ENCODE measurements at places on chromosomes 2 and 18. TPM values are rescaled to one million over a fixed set of nuclear protein-coding genes. Genes with fewer than 3 reads are reported as not detected.
A peak's percentile ranks its signal among the peaks of the same experiment; 100 is the strongest.

PLCD4 gene
- 0.43 TPM for total RNA-seq

EPB41L3 gene
- 10.5 TPM for total RNA-seq

- peak; percentile 81 for DNase-seq
Measured at GRCh38 chr2:199462956-199463692, 5.4 kb upstream of the SATB2 start.

GRCh38 chr2:158747281-158747680 lies 47.8 kb upstream of the DAPL1 start:
- DNase-seq: no peak

DNA sequence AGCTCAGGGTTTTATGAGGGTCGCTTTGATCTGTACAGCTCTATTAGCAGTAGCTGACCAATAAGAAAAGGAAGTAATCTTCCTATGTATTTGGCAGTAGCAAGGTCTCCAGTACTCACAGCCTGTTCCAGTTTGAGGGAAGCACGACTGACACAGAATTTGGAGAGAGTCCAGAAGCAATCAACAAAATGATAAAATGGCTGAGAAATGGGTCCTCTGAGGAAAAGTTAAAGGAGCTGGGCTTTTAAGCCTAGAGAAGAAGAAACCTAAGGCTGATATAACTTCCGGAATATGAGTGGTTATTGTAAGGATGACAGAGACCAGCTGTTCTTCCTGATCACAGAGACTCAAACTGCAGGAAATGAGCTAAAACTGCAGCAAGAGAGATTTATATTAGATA lies 382.8 kb downstream of the GPD2 start:
- DNase-seq: no peak

GRCh38 chr18:23671564-23671963 lies 8.9 kb upstream of the ANKRD29 start:
- DNase-seq: no peak

DNA sequence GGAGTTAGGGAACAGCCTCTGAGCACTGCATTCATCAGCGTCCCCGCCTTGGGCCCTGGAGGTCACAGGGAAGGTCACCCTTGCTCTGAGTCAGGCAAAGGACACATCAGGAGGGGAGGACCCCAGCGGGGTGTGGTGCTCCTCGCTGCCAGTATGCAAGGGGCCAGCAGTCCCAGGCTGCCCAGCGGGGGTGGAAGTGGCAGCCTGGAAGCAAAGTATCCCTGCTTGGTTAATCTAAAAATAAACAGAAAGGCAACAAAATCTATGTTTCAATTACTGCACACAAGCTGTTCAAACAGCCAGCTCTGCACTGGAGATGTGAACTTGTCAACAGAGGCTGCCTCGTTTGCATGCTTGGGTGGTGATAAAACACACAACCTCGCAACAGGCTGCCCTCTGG lies 164.1 kb downstream of the KLHL29 start:
- DNase-seq: peak; percentile 50

DNA sequence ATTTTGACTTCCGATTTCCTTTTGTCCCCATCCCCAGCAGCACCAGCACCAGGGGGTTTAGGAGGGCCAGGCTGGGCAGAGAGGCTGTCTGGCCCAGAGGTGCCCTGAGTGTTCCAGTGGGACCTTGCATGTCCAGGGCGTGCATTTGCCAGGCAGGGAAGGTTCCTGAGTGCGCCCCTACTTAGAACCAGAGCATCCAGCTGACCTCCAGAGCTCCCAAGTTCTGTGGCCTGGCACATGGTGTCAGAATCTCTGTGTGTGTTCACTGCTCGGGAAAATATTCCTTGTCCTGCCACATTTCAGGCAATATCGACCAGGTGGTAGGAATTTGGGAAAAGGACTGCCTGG lies 5.5 kb downstream of the SIX3 start:
- DNase-seq: no peak

DNA sequence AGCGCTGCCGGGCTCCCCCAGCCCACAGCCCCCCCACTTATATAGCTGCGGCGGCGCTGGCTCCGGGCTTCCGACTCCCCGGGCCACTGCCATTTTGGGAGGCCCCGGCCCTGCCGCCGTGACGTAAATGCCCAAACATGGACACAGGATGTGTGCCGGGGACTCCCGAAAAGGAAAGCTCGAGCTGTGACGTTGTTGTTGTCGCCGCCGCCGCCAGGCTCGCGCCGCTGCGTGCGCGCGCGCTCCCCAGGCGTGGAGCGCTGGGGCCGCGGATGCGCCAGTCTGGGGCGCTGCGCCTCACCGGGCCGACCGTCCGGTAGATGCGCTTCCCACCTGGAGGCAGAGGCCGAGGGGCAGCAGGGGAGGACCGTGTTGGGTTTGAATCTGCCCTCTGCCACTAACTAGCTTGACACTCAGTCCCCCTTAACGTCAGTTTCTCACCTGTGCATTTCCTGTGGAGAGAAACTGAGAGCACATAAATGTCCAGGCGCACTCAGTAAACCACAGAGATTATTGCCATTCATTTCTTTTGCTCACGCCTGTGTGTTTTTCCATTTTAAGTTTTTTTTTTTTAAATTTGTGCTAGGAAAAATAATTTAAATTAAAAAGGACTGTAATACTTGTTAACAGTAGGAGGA lies at the start of gene EGR4:
TSS of gene EGR4 (minus strand) at position 15 of the 638 bp plus-strand sequence. CDS start 231 bp downstream, outside the sequence.
- DNase-seq: peak; percentile 75
